Umbilical cord (tissue), 2 donors: ENCODE measurements at places on chromosomes 6 and 20. TPM values are rescaled to one million over a fixed set of nuclear protein-coding genes. Genes with fewer than 3 reads are reported as not detected.

RNF39 gene
- 1.7 TPM for total RNA-seq

GRCh38 chr6:105759946-105760345, 326.2 kb upstream of the PRDM1 start:
- no peak for DNase-seq

- no peak for DNase-seq
These were observed 7.3 kb downstream of the SIM1 start for GRCh38 chr6:100457311-100457990.

DNA sequence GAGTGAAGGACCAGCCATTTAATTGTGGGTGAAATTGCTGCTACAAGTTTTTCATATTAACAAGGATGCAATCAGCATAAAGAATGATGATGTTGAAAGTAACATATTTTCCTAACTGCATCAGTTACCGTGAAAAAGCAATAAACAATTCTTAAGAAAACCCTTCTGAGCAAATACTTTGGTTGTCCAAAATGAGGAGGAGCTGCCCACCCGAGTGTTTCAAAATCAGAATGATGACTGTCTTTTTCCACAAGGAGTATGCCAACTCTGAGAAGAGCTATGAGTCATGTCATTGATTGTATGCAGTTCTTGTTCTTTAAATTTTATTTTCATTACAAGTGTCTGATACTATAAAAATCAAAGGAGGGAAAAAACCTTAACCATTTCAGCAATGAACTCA, 470.5 kb downstream of the COL12A1 start:
- DNase-seq: peak; percentile 25

- DNase-seq: peak; percentile 12
These were observed 40.8 kb downstream of the ANKEF1 start for GRCh38 chr20:10075606-10076005.

GRCh38 chr6:158293122-158293521, 19.1 kb upstream of the TULP4 start:
- no peak for DNase-seq
